ENCODE measurements at places on chromosomes 6 and 20. TPM values are rescaled to one million over a fixed set of nuclear protein-coding genes. Genes with fewer than 3 reads are reported as not detected.

- DNase-seq = no peak
Observed at GRCh38 chr6:20846602-20847028, 312.4 kb downstream of the CDKAL1 start.

DNA sequence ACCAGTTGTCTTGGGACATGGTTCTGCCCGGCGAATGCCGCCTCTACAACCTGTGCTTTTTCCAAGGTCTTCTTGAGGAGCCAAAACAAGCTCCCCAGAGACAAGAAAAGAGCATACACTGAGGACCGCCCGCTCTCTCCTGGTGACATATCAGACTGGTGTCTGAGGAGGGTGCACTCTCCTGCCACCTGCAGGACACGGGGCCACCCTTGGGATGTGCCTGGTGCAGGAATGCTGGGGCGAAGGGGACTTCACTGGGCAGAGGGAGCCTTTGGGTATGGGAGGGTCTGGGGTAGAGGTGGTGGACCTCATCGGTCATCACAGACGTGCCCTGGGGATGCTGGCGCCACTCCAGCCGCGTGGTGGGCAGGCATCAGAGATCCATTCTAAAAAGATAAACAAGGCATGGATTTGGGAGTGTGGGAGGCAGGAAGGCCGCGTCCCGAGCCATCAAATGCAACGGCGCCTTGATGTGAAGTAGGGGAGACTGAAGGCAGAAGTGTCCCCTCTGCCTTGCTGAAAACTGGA is 163.3 kb downstream of the CD83 start:
- DNase-seq = no peak

Gene TFAP2D
- total RNA-seq = not detected

DNA sequence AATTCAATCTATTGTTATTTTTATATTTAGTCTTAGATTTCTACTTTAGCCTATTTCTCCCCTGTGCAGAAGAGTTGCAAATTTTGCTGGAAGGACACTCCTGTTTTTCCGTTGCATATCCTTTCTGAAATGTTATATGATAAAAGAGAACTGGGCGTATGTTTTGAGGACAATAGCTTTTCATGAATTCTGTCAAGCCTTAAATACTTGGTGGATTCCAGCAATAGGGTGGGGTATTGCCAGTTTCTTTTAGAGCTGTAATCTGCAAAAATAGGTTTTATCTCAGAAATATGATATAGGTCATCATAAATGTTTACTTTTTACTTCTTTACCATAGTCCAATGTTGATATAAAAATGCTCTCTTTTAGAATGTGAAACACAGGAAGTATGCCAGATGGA is 42.0 kb downstream of the VTA1 start:
- no peak for DNase-seq

Gene LRRN4
- total RNA-seq = not detected

Gene PAX1
- not detected for total RNA-seq

Gene NKAIN4
- not detected for total RNA-seq

DNA sequence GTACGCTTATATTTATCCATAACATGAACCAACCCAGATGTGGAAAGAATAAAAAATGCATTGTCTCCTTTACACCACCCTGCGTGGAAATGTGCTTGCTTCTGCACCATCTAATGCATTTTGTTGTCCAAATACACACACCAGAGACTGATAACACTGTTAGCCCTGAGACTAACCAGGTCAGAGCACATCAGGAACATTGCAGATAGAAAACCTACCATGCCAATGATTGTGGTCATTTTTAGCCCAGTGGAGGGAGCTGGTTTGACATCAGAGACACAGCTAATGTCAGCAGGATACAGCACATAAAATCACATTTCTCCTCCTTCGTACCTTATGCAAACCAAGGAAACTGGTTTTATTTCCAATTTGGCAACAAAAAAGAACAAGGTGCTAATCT is 528.7 kb downstream of the DOK5 start:
- no peak for DNase-seq

Gene GJA1
- not detected for total RNA-seq

DNA sequence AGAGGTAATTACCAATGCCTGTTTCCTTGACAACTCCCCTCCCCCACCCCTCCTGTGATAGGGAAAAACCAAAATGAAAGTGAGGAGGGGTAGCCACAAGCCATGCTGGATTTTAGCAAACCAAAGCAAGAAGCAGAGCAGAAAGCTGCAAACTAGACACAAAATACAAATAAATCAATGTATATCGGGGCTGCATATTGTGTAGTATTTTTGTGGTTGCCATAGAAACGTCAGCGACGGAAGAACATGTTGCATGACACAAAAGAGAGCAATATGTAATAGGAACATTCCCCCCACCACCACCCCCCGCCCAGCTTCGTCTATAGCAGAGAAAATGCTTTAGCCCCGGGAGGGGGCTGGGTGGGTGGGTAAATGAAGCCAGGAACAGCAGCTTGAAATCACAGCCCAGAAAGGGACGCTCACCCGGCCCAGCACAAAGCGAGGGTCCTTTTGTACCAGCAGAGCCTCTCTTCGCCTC is 548 bp downstream of the AGPAT4 start:
- peak; percentile 76 for DNase-seq

Gene CBLN4
- total RNA-seq = not detected

- no peak for DNase-seq
Observed at GRCh38 chr6:26258212-26258977, 106.6 kb upstream of the BTN3A2 start.

DNA sequence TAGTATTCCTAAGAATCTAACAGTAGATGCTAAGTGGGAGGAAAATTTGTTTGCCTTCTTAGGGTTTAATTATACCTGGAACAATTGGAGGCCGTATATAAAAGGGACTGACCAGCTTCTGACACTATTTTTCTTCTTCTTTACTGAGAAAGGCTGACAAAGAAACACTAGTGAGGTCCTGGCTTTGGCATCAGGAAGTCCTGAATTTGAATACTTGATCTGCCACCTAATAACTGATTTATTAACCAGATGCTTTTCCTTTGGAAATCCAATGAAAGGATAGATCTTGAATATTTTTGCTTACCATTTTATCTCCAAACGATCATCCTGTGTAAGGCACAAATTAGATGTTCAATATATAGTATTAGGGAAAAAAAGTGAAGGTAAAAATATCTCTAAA is 382.5 kb downstream of the CENPW start:
- DNase-seq = no peak

GRCh38 chr6:83474309-83474708 is 38.0 kb upstream of the PRSS35 start:
- DNase-seq = no peak
